Right renal cortex interstitium (tissue), 3 donors: ENCODE measurements at places on chromosomes 6 and 20. TPM values are rescaled to one million over a fixed set of nuclear protein-coding genes. Genes with fewer than 3 reads are reported as not detected.

GRCh38 chr6:167979436-167980139 is 17.9 kb upstream of the KIF25 start:
- DNase-seq: no peak

GRCh38 chr6:29887330-29887818 is 55.0 kb upstream of the HLA-A start:
- DNase-seq: no peak

DNA sequence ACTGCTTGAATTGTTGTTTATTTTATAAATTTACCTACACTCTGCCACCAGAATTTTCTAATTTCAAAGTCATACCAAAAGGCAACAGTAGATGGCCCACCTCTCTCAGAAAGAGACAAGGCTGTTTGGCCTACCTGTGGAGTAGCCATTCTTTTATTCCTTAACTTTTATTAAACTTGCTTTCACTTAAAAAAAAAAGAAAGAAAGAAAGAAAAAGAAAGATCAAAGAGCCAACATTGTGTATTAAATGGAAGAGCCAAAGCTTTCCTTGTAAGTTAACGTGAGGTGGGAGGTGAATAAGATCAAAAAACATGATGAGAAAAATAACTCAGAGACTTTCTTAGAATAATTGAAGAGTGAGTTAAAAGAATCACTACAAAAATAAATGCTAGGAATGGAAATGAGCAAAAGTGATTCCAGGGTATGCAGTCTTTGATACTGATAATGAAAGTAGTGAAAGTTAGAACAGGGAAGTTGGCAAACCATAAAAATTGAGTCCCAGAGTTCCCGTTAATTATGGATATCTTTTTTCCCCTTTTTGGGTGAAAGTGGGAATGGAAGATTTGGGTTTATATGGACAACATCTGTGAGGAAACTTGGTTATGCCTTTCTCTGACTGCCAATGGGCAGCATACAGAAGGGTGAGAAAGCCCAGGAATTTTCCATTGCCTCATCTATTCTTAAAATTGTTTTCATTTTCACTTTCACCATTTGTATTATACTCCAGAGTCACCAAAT is 35.9 kb upstream of the MYB start:
- DNase-seq: no peak

The HRH3 gene
- not detected for polyA plus RNA-seq

- DNase-seq: no peak
Measured at GRCh38 chr6:134131530-134132139, 79.2 kb upstream of the SLC2A12 start.

The OTOR gene
- polyA plus RNA-seq: not detected

The MYB gene
- polyA plus RNA-seq: 3.9 TPM
